ENCODE measurements at places on chromosomes 13 and 19. TPM values are rescaled to one million over a fixed set of nuclear protein-coding genes. Genes with fewer than 3 reads are reported as not detected.

- no peaks in the 10 kb centered on the region for H3K36me3 ChIP-seq
- peak overlapping the region; percentile 63 for H3K4me3 ChIP-seq
- no peaks in the 10 kb centered on the region for H3K27me3 ChIP-seq
- H3K27ac ChIP-seq = peak overlapping the region; percentile 83
- peak; percentile 66 for DNase-seq
Observed at GRCh38 chr13:26011996-26012821, 39.6 kb downstream of the SHISA2 start.

- no peaks in the 10 kb centered on the region for H3K36me3 ChIP-seq
- no peak overlapping the region for H3K4me3 ChIP-seq
- DNase-seq = no peak
- H3K4me1 ChIP-seq = no peaks in the 10 kb centered on the region
Observed at GRCh38 chr13:111941845-111942447, 125.0 kb upstream of the SOX1 start.

DNA sequence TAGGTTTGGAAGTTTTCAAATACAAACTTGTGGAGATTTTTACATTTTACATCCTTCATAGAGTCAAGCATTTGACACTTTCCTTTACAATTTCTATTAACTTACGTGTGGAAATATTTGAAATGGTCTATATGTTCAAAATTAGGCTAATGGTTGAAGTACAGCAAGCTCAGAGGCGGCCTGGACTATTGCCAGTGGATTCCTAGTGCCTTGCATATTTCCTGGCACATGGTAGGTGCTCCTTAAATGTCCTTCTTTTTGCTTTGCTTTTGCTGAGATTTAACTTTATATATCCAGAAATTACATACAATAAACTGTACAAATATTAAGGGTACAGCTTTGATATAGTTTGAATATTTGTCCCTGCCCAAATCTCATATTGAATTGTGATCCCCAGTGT is 93.9 kb downstream of the UBL3 start:
- H3K4me1 ChIP-seq = no peaks in the 10 kb centered on the region
- H3K36me3 ChIP-seq = no peaks in the 10 kb centered on the region
- no peaks in the 10 kb centered on the region for H3K27me3 ChIP-seq

The HPN gene
- 0.51 TPM for total RNA-seq

The CADM4 gene
- total RNA-seq = 0.45 TPM

GRCh38 chr19:40232479-40232878 is 6.0 kb upstream of the CCNP start:
- no peaks in the 10 kb centered on the region for H3K4me1 ChIP-seq
- peaks cover 12% of the 10 kb centered on the region for H3K36me3 ChIP-seq
- no peak overlapping the region for H3K4me3 ChIP-seq
- H3K27me3 ChIP-seq = no peaks in the 10 kb centered on the region
- H3K27ac ChIP-seq = no peak overlapping the region
- DNase-seq = no peak

GRCh38 chr13:111850458-111850857 is 216.5 kb upstream of the SOX1 start:
- no peaks in the 10 kb centered on the region for H3K4me1 ChIP-seq
- H3K36me3 ChIP-seq = no peaks in the 10 kb centered on the region
- peaks cover 3% of the 10 kb centered on the region for H3K27me3 ChIP-seq
- no peak overlapping the region for H3K27ac ChIP-seq
- DNase-seq = no peak

The ZNF546 gene
- 18.0 TPM for total RNA-seq

DNA sequence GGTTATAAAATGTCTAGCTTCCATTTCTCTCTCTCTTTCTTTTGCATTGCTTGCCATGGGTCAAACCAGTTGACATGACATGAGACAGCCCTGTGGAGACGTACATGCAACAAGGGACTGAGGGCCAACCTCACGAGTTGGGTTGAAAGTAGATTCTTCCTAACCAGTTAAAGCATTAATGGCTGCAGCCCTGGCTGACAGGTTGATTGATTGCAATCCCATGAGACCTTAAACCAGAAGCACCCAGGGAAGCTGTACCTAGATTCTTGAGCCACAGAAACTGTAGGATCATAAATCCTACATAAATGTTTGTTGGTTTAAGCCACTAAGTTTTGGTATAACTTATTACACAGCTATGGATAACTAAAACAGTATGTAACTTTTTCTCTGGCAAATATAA is 373.8 kb downstream of the DACH1 start:
- H3K27me3 ChIP-seq = no peaks in the 10 kb centered on the region
- H3K4me1 ChIP-seq = no peaks in the 10 kb centered on the region
- DNase-seq = no peak
- no peaks in the 10 kb centered on the region for H3K36me3 ChIP-seq
- H3K27ac ChIP-seq = no peak overlapping the region
- H3K4me3 ChIP-seq = no peak overlapping the region

- no peaks in the 10 kb centered on the region for H3K4me1 ChIP-seq
- H3K27me3 ChIP-seq = no peaks in the 10 kb centered on the region
- peaks cover 67% of the 10 kb centered on the region for H3K36me3 ChIP-seq
- H3K4me3 ChIP-seq = no peak overlapping the region
- no peak overlapping the region for H3K27ac ChIP-seq
Observed at GRCh38 chr19:7970716-7971448, 27.4 kb upstream of the TIMM44 start.

The FFAR1 gene
- total RNA-seq = not detected
